ENCODE measurements at places on chromosomes 4 and X.

DNA sequence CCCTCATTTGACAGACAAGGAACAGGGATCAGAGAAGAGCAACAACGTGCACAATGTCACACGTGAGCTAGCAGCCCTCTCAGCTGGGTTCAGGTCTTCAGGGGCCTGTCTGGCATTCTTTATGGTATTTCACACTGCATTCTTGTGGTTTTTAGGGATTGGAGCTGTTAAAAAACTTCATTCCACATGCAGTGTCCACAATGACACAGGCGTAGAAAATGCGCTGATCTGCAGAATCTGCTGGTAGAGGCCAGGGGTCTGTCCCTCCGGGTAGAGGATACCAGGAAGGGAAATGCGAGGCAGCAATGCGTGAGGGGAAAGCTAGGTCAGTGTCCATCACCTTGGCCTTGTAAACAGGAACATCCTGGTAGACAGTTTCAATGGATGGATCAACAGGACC lies 36.6 kb downstream of the MAP7D3 start:
- DNase-seq = no peak

- DNase-seq = no peak
These were observed 1260.2 kb downstream of the ADGRL3 start for GRCh38 chr4:62460329-62460728.

- peak; percentile 8 for DNase-seq
These were observed 34.3 kb downstream of the NALF2 start for GRCh38 chrX:69538321-69538876.

DNA sequence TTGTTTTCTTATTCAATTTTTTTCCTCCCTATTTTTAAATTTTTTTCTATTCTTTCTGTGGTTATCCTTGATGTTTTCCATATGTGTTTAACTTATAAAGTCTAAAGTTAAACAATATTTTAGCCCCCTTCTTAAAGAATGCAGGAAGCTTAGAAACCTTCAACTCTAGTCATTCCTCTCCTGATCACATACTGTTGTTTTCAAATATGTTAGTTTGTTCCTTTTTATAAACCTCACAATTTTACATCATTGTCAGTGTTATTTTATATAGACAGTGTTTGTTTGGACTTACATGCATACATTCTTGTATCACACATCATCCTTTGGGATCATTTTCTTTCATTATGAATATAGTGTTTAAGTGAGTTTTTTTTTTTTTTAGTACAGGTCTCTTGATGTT lies 31.6 kb downstream of the KANTR start:
- DNase-seq = no peak

DNA sequence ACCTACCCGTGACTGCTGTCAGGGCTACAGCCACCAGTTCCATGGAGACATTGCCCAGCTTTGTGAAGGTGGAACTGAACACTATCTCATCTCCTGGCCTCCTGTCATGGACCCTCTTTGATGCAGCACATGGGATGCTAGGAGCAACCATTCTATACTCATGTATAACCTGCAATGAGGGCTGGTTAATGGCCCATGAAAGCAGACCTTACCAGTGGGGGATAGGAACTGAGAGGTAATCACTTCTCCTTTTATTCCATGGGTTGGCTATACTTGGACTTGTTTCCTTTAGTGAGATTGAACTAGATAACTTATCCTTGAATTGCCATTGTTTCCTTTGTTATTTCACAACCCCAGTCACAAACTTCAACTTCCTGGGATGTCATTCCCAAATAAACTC lies 310.6 kb downstream of the BMPR1B start:
- no peak for DNase-seq

- no peak for DNase-seq
These were observed 145.7 kb downstream of the RELL1 start for GRCh38 chr4:37540486-37540885.

GRCh38 chrX:16267431-16267830 lies 100.2 kb downstream of the MAGEB17 start:
- no peak for DNase-seq

GRCh38 chr4:40395166-40395900 lies 60.2 kb downstream of the CHRNA9 start:
- no peak for DNase-seq

- DNase-seq = no peak
These were observed 82.5 kb downstream of the AMELX start for GRCh38 chrX:11375614-11376119.

DNA sequence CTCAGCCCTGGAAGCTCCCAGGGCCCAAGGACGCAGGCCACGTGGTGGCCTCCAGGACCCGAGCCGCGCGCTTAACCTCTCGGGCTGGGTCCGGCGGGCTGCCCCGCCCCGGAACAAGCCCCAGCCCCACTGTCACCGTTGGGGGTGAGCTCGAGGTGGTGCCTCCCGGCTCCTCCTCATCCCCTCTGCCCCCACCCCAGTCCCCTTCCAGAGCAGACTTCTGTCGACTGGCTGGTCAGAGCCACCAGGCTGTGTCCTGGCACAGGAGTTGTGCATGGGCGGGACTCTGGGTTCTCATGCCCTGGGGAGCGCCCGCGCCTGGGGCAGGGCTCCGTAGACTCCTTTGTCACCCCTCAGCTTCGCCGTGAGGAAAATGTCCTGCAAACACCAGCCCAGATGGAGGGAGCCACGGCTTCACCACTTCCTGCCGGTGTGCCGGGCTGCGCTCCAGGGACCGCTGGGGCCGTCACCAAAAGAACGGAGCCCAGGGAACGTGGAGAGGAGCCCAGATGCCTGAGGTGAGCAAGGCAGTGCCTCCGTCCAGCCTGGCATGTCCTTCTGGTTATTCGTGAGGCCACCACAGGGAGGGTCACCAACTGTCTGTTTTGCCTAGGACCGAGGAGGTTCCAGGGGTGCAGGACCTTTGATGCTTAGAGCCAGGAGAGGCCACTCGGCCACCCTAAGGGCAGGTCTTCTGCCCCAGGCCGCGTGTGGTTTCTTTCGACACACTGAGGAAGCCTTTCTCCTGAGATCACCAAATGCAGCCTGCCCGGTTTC lies 7.1 kb upstream of the RGS12 start:
- no peak for DNase-seq

- DNase-seq = no peak
These were observed 54.6 kb downstream of the RELL1 start for GRCh38 chr4:37631551-37631950.

- DNase-seq = no peak
These were observed 150.1 kb downstream of the SLC7A11 start for GRCh38 chr4:138092060-138092459.

DNA sequence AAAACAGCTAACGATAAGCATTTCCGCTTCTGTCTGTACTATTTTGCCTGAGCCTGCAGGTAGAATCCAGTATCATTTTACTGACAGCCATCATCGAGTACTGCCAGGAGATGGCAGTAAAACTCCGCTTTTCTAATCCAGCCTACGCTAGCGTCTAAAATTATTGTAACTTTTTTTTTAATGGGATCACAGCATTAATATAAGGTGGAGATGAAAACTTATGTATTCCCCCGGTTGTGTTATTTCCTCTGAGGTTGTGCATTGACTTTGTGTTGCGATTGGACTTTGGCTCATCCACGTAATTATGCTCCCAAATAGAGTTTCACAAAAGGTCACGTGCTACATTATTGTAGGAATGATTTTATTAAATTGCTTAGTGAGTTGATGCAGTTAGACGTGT lies 248.1 kb downstream of the C4orf33 start:
- DNase-seq = no peak

DNA sequence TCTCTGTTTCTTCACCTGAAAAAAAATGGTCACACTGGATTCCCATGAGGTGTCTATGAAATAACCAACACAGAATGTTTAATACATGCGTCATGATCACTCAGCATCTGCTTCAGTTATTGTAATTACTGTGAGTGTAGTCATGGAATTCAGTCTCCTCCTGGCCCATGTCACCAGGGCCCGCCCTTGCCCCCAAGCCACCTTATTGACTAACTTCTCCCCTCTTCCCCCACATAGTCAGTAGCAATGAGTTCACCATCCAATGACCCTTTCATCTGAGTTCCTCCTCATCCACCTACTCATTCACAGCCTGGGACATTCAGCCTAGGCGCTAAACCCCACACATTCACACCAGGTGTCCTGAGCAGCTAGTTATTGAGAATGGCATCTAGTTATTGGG lies 15.6 kb downstream of the PNMA6F start:
- no peak for DNase-seq

DNA sequence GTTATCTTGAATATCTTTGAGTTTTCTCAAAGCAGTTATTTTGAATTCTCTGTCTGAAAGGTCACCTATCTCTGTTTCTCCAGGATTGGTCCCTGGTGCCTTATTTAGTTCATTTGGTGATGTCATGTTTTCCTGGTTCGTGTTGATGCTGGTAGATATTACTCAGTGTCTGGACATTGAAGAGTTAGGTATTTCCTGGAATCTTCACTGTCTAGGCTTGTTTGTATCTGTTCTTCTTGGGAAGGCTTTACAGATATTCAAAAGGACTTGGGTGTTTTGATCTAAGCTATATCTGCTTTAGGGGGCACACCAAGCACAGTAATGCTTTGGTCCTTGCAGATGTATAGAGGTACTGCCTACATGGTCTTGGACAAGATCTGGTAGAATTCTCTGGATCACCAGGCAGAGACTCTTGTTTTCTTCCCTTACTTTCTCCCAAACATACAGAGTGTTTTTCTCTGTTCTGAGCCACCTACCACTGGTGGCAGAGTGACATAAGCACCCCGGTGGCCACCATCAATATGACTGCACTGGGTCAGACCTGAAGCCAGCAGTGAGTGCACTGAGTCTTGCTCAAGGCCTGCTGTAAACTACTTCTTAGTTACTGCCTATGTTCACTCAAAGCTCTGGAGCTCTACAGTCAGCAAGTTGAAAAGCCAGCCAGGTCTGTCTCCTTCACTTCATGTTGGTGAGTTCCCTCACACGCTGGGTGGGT lies 193.5 kb upstream of the AMOT start:
- DNase-seq = no peak

GRCh38 chrX:23885803-23886202 lies 21.9 kb downstream of the APOO start:
- no peak for DNase-seq

- no peak for DNase-seq
These were observed 57.1 kb upstream of the ATXN3L start for GRCh38 chrX:13376857-13377549.

- no peak for DNase-seq
These were observed 1002.7 kb upstream of the PABPC4L start for GRCh38 chr4:135204311-135204710.

- no peak for DNase-seq
These were observed 35.6 kb downstream of the PKD2 start for GRCh38 chr4:88043001-88043400.

DNA sequence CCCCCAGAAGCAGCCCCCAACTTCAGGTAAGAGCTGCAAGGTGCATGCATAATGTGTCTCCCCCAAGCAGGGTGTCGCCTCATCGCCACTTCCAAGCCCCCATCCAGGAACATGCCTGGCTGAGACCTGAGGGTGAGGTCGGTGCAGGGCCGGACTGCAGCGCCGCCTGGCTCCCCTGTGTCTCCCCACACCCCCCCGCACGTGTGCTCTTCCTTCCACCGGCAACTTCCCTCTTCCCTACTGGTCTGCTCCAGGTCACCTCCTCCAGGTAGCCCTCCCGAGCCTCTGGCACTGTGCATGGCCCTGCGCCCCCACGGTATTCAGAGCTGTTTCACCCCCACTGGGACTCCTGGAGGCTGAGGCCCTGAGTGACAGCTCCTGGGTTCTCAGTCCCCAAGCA lies 2.2 kb upstream of the BGN start:
- no peak for DNase-seq

GRCh38 chr4:86096373-86096772 lies 263.5 kb downstream of the MAPK10 start:
- no peak for DNase-seq

DNA sequence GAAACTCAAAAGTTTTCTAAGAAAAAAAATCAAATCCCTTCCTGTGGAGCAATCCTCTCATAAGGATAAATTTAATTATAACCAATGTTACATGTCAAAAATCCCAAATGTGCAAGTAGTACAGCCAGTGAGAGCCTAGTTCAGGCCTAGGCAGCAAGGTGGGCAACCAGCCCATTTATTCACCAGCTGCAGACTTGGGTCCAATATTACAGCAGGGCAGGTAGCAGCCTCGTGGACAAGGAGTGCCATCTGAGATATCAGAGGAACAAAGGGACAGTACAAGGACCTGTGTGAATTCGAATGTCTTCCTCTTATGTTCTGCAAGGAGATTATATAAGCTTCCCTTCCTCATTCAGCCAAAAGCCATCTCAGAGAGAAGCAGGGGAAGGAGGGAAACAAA lies 6.6 kb downstream of the HELQ start:
- no peak for DNase-seq

- no peak for DNase-seq
These were observed 7.1 kb upstream of the AREG start for GRCh38 chr4:74437866-74438265.
